Stimulated activated CD8-positive, alpha-beta memory T cell treated with anti-CD3 and anti-CD28 coated beads, Interleukin-15, amount 100 ng/mL, for 1 hour (primary cell): ENCODE measurements at places on chromosomes 3 and 15.

GRCh38 chr3:191387441-191388077 lies 57.2 kb upstream of the UTS2B start:
- no peak for DNase-seq

GRCh38 chr3:197295871-197296270 lies 2.5 kb downstream of the DLG1 start:
- no peak for DNase-seq

DNA sequence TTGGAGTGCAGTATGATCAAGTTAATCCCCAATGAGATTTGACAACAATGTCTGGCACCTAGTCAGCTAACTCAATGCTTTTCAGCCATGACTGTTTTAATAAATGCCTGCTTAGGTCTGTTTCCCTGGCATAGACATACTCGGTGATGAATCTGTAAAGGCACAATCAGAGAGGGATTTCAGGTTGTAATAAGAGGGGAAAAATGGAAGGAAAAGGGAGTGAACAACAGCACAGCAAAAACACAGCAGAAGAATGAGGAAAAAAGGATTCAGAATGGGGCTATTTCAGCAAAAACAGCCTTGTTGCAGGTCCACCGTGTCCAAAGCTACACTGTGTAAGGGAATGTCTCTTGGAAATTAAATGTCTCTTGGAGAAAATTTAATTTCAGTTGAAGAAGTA lies 19.3 kb upstream of the CHD2 start:
- DNase-seq, result no peak

- DNase-seq, result no peak
Observed at GRCh38 chr3:15478640-15478979, 42.9 kb downstream of the COLQ start.

DNA sequence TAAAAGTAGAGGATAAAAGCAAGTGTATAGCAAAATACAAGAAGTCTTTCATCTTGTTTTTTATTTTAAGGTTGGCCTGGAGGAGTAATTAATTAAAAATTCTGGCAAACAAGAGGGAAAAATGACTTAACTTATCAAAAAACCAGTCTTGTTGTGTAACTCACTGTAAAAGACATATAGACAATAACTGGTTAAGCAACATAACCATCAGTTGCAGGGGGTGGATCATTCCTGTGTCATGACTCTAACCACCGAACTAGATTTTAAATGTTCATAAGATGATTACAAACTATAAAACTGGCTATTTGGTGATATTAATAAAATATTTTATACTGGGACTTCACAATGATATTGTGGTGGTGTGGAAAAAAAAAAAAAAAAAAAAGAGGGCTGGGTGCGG lies 130.6 kb downstream of the STAG1 start:
- no peak for DNase-seq

GRCh38 chr15:55694652-55695150 lies 48.3 kb downstream of the PRTG start:
- no peak for DNase-seq

- no peak for DNase-seq
Observed at GRCh38 chr3:38020342-38020726, 9.1 kb downstream of the PLCD1 start.

DNA sequence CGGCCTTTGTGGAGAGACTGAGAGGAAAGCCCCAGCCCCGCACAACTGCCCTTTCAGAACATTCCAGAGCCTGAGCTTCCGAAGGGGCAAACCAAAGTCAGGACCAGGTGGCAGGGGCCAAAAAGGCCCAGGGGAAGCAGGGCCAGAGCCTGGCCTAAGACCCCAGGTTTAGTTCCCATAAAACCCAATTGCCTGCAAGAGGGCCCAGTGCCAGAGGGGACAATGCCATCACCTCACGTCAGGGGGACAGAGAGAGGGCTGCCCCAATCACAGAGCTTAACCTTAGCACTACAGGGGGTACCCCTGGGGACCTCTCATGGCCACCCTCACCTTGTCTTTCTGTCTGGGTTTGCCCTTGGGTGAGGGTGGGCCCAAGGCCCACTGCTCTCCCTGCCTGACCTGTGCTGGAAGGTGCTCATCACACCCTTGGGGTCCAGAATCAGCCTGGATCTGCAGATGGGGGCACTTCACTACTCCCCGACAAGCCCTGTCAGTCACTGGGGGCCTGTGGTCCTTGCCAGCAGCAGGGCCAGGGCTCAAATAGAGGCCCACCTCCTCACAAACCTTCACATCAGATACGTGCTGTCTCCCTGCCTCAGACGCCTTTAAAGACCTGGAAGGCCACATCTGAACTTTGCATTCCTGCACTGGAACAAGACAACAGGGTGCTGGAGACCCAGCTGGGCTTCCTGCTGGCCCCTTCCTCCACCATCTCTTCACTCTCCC lies 3.8 kb downstream of the CALML4 start:
- DNase-seq, result no peak

DNA sequence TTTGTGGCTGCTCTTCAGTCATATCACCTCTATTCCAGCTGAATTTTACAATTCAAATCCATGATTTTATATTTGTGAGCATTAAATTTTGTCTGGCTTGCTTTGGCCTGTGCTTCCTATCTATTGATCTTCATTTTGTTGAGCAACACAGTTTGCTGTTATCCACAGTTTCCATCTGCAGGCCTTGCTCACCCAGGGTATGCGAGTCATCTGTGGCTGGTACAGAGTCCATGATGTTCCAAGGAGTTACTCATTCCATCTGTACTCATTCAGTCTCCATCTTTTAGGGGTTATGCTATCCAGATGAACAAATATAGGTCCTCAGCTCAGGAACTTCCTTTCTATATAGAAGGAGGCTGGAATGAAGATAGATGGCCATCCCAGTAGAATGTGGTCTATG lies 70.1 kb upstream of the CCK start:
- no peak for DNase-seq

GRCh38 chr3:141147657-141148056 lies 84.0 kb upstream of the PXYLP1 start:
- DNase-seq, result no peak

DNA sequence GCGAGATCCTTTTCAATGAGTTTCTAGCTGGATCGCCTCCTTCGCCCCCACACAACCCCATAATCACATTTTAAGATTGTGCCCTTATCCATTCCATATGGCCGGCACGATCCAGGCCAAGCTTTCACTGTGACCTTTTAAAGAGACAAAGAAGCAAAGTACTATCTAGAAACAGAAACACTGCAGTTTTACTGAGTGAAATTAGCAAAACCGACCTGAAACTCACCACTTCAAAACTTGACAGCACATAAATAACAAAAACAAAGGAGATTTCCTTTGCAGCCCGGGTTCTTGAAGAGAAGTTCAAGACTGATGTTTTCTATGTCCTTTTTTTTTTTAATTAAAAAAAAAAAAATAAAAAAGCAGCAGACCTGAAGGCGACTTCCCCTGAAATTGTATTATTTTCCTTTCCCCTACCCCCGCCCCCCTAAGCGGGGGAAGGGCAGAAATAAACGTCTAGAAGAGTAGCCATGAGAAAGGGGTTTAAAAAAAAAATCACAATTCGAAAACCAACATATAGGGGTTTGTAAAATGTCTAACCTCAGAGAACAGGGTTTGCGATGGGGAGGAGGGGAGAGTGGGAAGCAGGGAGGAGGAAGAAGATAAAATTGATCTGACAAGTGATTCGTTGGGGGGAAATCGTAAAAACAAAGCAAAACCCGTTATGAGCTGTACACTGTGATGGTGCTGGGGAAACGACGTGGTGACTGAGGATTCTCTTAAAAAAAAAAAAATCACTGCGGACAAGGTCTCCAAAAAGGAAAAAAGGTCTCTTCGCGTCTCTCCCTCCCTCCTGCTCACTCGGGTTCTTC lies 1.5 kb downstream of the SATB1 start:
- no peak for DNase-seq

GRCh38 chr15:33768670-33769190 lies 199.6 kb upstream of the CHRM5 start:
- DNase-seq, result no peak

- DNase-seq, result no peak
Observed at GRCh38 chr15:48394970-48395369, 63.7 kb downstream of the DUT start.

- DNase-seq, result no peak
Observed at GRCh38 chr3:139123377-139124095, 78.8 kb upstream of the PRR23C start.

GRCh38 chr3:143443851-143444331 lies 324.3 kb downstream of the CHST2 start:
- no peak for DNase-seq

DNA sequence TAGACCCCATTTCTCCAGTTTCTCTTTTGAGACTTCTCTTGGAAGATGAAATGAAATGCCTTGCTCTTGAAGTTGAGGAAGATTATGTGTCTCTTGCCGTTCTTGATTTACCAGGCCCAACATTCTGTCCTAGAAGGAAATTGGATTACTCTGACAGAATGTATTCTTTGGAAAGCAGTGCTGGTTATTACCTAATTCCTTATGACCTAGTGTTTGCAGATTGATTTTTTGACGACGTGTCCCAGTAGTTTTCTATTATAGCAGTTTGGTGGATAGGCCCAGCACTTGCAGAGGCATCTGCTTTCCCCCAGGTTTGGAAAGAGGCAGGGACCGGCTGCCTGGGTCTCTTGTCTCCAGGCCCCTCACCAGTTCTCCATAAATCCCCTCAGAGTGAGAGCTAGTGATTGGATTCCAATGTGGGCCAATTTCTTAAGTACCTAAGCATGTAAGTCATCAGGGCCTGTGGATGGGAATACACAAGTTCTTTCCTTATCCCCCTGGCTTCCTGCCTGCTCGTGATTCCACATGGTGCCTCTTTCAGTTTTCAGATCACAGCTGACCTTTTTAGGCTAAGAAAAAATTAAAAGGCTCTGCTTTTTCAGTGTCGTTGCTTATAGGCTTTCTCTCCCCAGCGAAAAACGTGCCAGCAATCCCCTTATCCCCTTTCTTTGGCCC lies 50.2 kb downstream of the EPHB3 start:
- DNase-seq, result no peak

GRCh38 chr3:153400641-153401040 lies 238.6 kb downstream of the RAP2B start:
- DNase-seq, result no peak

GRCh38 chr3:90241481-90241880 lies 1134.1 kb downstream of the EPHA3 start:
- DNase-seq, result no peak

- no peak for DNase-seq
Observed at GRCh38 chr3:194937144-194937543, 251.5 kb downstream of the FAM43A start.

DNA sequence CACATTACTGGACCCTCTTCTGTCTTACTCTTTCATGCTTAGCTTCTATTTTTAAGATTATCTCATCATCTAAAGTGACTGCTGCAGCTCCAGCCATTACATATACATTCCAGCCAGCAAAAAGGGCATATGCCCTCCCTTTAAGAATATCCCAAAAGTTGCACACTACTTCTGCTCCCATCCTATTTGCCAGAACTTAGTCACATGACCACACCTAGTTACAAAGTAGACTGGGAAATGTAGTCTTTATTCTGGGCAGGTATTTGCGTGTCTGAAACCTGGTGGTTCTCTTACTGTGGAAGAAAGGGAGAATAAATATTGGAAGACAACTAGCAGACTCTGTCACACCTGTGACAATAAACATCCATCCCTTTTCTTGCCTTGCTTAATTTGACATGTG lies 341.6 kb upstream of the NR2E3 start:
- no peak for DNase-seq

DNA sequence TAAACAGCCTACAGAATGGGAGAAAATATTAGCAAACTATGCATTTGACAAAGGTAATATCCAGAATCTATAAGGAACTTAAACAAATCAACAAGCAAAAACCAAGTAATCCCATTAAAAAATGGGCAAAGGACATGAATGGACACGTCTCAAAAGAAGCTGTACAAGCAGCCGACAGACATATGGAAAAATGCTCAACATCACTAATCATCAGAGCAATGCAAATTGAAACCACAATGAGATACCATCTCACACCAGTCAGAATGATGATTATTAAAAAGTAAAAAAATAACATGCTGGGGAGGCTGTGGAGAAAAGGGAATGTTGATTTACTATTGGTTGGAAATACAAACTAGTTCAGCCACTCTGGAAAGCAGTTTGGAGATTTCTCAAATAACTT lies 30.7 kb upstream of the PPM1L start:
- DNase-seq, result no peak

DNA sequence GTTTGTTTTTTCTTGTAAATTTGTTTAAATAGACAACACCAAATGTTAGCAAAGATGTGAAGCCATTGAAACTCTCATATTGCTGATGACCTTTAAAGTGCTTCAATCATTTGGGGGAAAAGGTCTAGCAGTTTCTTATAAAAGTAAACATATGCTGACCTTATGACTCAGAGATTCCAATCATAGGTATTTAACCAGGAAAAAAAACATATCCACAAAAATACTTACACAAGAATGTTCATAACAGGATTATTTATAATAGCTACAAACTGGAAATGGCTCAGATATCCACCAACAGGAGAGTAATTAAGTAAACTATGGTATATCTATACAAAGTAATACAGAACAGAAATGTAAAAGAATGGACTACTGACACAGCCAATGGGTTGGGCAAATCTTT lies 27.1 kb upstream of the RORA start:
- DNase-seq, result no peak

- DNase-seq, result no peak
Observed at GRCh38 chr15:51198701-51199232, 104.1 kb upstream of the TNFAIP8L3 start.

DNA sequence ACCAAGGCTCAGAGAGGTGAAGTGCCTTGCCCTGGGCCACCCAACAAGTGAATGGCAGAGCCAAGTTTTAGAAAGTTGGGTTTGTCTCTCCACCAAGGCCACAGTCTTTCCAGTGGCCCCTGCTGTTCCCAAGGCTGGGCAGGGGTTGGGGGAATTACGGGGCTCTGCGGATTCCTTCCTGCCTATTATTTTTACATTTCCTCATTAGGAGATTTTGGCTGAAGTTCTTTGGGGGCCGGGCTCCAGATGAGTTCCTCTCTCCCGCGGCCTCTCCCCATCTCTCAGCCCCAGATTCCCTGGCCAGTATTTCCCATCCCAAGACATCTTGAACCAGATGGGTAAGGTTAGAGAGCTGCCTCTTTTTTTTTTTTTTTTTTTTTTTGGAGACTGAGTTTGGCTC lies 44.0 kb upstream of the SMAD6 start:
- no peak for DNase-seq

DNA sequence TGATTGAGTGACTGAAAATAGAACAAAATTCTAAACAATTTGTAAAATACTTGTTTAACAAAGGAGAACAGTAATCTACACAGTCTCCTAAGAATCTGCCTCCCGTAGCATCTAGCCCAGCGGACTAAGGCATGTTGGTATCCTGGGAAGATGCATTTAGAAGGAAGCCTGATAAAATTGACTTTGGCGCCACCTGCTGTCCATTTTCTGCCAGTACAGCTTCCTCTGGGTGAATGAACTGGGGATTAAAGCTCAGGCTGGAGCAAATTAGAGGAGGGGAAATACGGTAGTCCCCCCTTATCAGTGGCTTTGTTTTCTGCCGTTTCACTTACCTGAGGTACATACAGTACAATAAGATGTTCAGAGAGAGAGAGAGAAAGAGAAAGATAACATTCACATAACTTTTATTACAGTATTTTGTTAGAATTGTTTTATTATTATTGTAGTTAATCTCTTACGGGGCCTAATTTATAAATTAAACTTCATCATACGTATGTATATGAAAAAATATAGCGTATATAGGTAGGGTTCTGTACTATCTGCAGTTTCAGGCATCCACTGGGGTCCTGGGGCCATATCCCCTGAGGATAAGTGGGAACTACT lies 191.6 kb downstream of the GAP43 start:
- peak; percentile 59 for DNase-seq

GRCh38 chr15:77057685-77058084 lies 13.2 kb downstream of the TSPAN3 start:
- DNase-seq, result no peak

GRCh38 chr3:101050866-101051265 lies 57.6 kb upstream of the ABI3BP start:
- no peak for DNase-seq

GRCh38 chr3:35665390-35666055 lies 26.2 kb downstream of the ARPP21 start:
- no peak for DNase-seq
